ENCODE measurements at places on chromosomes 5 and 9.

DNA sequence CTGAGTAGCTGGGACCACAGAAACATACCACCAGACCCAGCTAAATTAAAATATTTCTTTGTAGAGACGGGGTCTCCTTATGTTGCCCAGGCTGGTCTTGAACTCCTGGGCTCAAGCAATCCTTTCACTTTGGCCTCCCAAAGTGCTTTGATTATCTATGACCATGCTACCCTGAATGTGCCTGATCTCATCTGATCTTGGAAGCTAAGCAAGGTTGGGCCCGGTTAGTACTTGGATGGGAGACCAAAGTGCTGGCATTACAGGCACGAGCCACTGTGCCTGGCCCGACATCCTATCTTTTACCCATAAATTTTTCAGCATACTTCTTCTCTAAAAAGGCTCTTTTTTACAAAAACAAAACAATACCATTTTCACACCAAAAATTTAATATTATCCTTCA is 137.0 kb upstream of the LRRTM2 start:
- DNase-seq = no peak

DNA sequence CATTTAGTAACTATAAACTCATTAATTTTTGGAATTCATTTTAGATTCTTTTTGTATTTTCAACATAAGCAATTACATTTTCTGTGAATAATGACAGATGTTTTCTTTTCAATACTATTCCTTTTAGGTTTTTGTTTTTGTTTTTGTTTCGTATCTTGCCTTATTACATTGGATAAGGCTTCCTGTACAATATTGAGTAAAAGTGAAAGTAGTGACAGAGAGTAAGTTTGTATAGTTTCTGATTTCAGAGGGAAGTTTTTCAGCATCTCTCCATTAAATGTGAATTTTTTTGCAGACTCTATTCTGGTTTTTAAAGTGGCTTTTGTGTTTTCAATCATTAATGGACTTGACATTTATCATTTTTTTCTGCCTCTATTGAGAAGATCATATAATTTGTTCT is 12.8 kb upstream of the CAMK4 start:
- DNase-seq = no peak

- DNase-seq = no peak
Measured at GRCh38 chr9:133967024-133967741, 24.9 kb downstream of the VAV2 start.

DNA sequence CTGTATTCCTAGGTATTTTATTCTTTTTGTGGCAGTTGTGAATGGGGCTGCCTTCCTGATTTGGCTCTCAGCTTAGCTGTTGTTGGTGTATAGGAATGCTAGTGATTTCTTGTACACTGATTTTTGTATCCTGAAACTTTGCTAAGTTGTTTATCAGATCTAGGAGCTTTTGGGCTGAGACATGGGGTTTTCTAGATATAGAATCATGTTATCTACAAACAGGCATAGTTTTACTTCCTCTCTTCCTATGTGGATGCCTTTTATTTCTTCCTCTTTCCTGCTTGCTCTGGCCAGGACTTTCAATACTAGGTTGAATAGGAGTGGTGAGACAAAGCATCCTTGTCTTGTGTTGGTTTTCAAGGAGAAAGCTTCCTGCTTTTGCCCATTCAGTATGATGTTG is 129.9 kb downstream of the DMXL1 start:
- no peak for DNase-seq

GRCh38 chr5:1067141-1068121 is 44.4 kb downstream of the SLC12A7 start:
- DNase-seq = no peak

- no peak for DNase-seq
Measured at GRCh38 chr5:138632900-138633489, 57.8 kb upstream of the HSPA9 start.

- no peak for DNase-seq
Measured at GRCh38 chr5:124902097-124902821, 155.8 kb upstream of the ZNF608 start.

DNA sequence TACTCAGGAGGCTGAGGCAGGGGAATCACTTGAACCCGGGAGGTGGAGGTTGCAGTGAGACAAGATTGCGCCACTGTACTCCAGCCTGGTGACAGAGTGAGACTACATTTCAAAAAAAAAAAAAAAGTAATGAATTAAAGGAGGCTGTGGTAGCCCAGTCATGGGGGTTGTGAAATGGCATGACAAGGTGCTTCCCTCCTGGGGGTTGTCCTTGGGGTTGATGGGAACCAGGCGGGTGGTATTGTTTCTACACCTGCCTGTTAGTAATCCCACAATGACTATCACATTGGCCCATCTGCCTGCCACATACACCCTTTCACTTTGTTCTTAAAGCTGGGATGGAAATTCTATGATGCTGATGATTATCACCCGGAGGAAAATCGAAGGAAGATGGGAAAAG is 5.6 kb downstream of the IDNK start:
- DNase-seq = no peak

All from effector CD4-positive, alpha-beta T cell (primary cell).